Left lung (tissue), 14 donors: ENCODE measurements at places on chromosomes 7 and 10. TPM values are rescaled to one million over a fixed set of nuclear protein-coding genes. Genes with fewer than 3 reads are reported as not detected.
A peak's percentile ranks its signal among the peaks of the same experiment; 100 is the strongest.

- DNase-seq = no peak
Observed at GRCh38 chr10:71634531-71635164, 84.9 kb downstream of the C10orf105 start.

DNA sequence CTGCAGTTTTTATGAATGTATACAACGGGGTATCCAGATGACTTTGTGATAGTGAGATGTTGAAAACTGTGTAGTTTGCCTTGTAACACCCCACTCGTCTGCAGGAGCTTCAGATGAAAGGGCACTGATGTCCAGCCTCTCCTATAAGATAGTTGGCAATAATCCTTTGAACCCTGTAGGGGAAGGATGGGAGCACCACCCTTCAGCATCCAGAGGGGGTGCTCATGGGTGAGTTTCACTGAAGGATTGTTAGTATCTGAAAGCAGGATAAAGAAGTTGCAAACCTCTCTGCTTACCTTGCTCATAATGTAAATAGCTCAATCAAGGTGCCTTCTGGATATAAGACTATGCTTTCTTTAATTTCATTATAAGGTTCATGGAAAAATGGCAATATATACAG, 201.5 kb downstream of the TMEM178B start:
- no peak for DNase-seq

GRCh38 chr7:51289623-51290303, 26.8 kb downstream of the COBL start:
- no peak for DNase-seq

- no peak for DNase-seq
Observed at GRCh38 chr7:99372275-99373090, 2.0 kb upstream of the ARPC1B start.

DNA sequence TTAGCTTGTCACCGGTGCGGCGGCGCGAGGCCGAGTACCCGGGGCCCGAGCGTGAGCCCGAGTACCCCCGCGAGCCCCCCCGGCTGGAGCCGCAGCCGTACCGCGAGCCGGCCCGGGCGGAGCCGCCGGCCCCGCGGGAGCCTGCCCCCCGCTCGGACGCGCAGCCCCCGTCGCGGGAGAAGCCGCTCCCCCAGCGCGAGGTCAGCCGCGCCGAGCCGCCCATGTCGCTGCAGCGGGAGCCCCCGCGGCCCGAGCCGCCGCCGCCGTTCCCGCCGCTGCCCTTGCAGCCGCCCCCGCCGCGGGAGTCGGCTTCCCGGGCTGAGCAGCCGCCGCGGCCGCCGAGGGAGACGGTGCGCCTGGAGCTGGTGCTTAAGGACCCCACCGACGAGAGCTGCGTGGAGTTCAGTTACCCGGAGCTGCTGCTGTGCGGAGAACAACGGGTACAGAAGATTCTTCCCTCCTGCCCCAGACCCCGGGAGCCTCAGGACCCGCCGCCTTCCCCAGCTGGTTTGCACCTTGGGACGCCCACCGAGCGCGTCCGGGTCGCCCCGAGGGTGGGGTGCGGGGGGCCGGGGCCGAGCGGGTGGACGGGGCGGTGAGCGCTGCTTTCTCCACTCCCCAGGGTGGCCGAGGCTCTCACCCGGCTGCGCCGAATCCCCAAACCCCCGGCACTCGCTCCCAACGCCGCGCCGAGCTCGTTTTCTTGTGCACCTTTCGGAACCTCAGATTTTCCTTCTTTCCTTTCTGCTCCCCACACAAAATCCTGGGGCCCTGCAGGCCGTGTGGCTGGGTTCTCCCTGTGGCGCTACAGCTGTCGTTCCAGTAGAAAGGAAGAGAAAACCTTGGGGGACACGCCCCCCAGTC, 708 bp downstream of the UBN2 start:
- peak; percentile 43 for DNase-seq

- no peak for DNase-seq
Observed at GRCh38 chr7:45026984-45027773, 27.2 kb downstream of the CCM2 start.

DNA sequence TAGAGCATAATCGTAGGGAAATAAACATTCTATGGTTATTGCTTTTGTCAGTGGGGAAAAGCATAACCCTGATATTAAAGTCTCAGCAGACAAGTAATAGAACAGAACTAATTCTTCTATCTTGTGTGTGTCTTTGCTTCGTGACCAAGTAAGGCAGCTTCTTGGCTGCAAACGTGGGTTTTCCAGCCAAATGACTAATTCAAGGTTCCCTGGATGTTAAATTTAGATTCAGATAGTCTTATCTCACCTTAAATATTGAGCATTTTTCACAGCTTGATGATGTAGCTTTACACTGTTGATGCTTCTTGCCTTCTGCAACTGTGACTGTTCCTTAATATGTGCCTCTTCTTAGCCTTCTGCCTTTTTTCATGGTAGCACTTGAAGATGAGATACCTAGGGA, 113.0 kb downstream of the EXOC4 start:
- no peak for DNase-seq

DNA sequence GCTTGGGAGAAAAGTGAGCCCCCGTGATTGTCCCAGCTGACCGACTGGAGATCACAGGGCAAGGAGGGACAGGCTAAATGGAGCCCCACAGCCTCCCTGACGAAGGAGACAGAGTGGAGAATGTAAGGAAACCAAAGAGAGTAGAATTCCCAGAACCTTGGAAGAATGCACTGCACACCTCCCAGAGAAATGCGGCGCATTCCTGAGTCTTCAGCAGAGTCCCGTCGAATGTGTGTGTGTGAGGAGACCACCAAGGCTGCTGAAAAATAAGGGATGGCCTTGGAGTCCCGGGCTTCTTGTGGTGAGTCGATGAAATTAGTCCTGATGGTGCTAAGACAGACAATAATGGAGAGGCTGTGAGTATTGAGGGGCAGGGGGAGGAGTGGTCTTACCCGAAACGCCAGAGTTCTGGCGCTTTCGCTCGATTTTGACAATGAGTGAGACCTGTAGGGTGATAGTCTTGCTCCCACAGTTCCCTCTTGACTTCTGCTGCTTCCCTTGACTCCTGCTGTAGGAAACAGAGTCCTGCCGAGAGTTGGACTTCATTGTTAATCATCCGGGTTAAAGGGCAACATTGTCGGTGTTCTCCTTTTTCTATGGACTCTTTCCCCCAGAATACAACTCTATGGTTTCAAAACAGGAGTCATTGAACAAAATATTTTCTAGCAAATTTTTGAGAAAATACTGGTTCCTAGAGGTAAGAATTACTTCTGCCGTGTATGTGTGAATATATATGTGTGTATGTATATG, 103.2 kb downstream of the CNNM2 start:
- DNase-seq = no peak

- DNase-seq = no peak
Observed at GRCh38 chr10:122499491-122499941, 38.2 kb downstream of the HTRA1 start.

- no peak for DNase-seq
Observed at GRCh38 chr10:51619365-51619764, 80.0 kb downstream of the CSTF2T start.

- DNase-seq = peak; percentile 91
Observed at GRCh38 chr10:109966961-109967738, 40.6 kb upstream of the ADD3 start.

- DNase-seq = no peak
Observed at GRCh38 chr7:139703487-139704307, 74.1 kb downstream of the HIPK2 start.

- DNase-seq = no peak
Observed at GRCh38 chr7:123771256-123771655, 22.5 kb upstream of the WASL start.

GRCh38 chr10:61024856-61025201, 80.8 kb upstream of the RHOBTB1 start:
- no peak for DNase-seq

Gene MAGI2
- polyA plus RNA-seq = 6.1 TPM

Gene SRRM3
- polyA plus RNA-seq = 0.70 TPM

Gene FKBP9
- polyA plus RNA-seq = 221 TPM

Gene PPP1R9A
- 21.6 TPM for polyA plus RNA-seq

Gene MBL2
- polyA plus RNA-seq = not detected

Gene ZNF25
- polyA plus RNA-seq = 15.6 TPM

Gene CLCN1
- polyA plus RNA-seq = 0.08 TPM

Gene PNLIP
- not detected for polyA plus RNA-seq

Gene AGAP3
- polyA plus RNA-seq = 103 TPM

Gene EN2
- polyA plus RNA-seq = not detected
